ENCODE measurements at places on chromosomes 11 and 22. TPM values are rescaled to one million over a fixed set of nuclear protein-coding genes. Genes with fewer than 3 reads are reported as not detected.

The TMEM25 gene
- 24.4 TPM for polyA plus RNA-seq

The CDC45 gene
- 18.7 TPM for polyA plus RNA-seq

The OR5M8 gene
- not detected for polyA plus RNA-seq

The MIF gene
- polyA plus RNA-seq = 161 TPM

The SCGB1A1 gene
- polyA plus RNA-seq = not detected

The RTN4R gene
- polyA plus RNA-seq = 4.1 TPM

The TOB2 gene
- 48.3 TPM for polyA plus RNA-seq

The APOBEC3G gene
- 7.7 TPM for polyA plus RNA-seq

The UBQLN3 gene
- not detected for polyA plus RNA-seq

The OR10V1 gene
- polyA plus RNA-seq = not detected

The MAPK8IP2 gene
- polyA plus RNA-seq = 0.57 TPM

The OR51B2 gene
- not detected for polyA plus RNA-seq

The MOV10L1 gene
- polyA plus RNA-seq = 0.85 TPM

The SCGB1C1 gene
- polyA plus RNA-seq = 1.3 TPM

The HTR3B gene
- polyA plus RNA-seq = 0.08 TPM

The TH gene
- polyA plus RNA-seq = 0.74 TPM

The LDHAL6A gene
- polyA plus RNA-seq = 0.65 TPM

The C11orf86 gene
- polyA plus RNA-seq = not detected

The LRRC75B gene
- polyA plus RNA-seq = 26.9 TPM

The SCARF2 gene
- polyA plus RNA-seq = 14.6 TPM

The OR2AG1 gene
- polyA plus RNA-seq = not detected

The CBLIF gene
- polyA plus RNA-seq = not detected

The SLC22A8 gene
- polyA plus RNA-seq = 48.6 TPM

The NAALADL1 gene
- 10.7 TPM for polyA plus RNA-seq

The NXPE4 gene
- polyA plus RNA-seq = not detected

The RTN4RL2 gene
- polyA plus RNA-seq = 3.0 TPM

The OR56A1 gene
- polyA plus RNA-seq = not detected

The TRIM29 gene
- polyA plus RNA-seq = 0.98 TPM

The LBHD1 gene
- 8.2 TPM for polyA plus RNA-seq

The HEPN1 gene
- 0.96 TPM for polyA plus RNA-seq

The MGAT3 gene
- 23.8 TPM for polyA plus RNA-seq

The SHISA8 gene
- 0.42 TPM for polyA plus RNA-seq

The FGF4 gene
- 0.04 TPM for polyA plus RNA-seq

The PRSS23 gene
- polyA plus RNA-seq = 109 TPM

The CASP1 gene
- 5.7 TPM for polyA plus RNA-seq

The CARD18 gene
- not detected for polyA plus RNA-seq

The SGSM1 gene
- polyA plus RNA-seq = 2.2 TPM

The DDX25 gene
- polyA plus RNA-seq = 4.8 TPM

The NCF4 gene
- polyA plus RNA-seq = 1.6 TPM

The LRRC10B gene
- 0.95 TPM for polyA plus RNA-seq

The OR5A1 gene
- not detected for polyA plus RNA-seq

The ART1 gene
- not detected for polyA plus RNA-seq

The OR8D1 gene
- polyA plus RNA-seq = not detected

The B4GAT1 gene
- polyA plus RNA-seq = 50.0 TPM

The RAB38 gene
- 26.1 TPM for polyA plus RNA-seq

The KRTAP5-11 gene
- 0.28 TPM for polyA plus RNA-seq

The OR5B21 gene
- polyA plus RNA-seq = not detected

The RGL4 gene
- 3.1 TPM for polyA plus RNA-seq

The OR4A16 gene
- polyA plus RNA-seq = not detected

The TMPRSS5 gene
- 0.43 TPM for polyA plus RNA-seq

The OSBP2 gene
- polyA plus RNA-seq = 5.3 TPM

The MS4A3 gene
- polyA plus RNA-seq = 0.56 TPM

The BRMS1 gene
- polyA plus RNA-seq = 32.0 TPM

The RIMBP3B gene
- polyA plus RNA-seq = not detected

The ADORA2A gene
- 7.3 TPM for polyA plus RNA-seq

Data from right renal cortex interstitium (tissue), 3 donors.